ENCODE measurements at places on chromosomes 3 and 15.

DNA sequence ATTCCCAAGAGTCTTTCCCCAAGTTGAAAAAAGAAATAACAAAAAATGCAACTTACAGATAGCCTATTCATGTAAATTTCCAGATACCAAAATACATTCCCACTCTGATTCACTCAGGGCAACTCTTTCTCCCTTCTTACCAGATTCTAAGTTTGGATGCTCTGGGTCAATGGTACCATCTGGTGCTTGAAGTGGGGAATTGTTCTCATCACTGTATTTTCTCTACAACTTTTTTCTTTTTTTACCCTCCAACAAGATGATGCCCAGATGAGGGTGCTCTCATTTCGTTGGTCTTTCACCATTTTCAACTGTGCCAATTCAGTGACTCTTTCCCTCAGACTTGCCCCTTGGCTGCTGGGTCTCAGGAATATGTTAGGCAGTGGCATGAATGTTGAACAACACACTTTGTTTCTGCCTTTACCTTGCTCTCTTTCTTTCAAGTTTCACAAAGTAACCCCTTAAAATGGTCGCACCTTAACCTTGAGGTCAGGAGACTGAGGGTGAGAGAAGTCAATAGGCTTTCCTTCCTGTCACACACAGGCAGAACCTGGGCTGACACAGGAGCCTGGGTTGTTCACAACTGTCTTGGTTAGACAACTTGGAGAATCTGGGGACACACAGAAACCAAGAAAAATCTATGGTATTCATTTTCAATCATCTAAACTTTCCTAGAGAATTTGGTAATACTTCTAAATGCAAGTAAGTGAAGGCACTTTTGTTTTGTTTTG lies 330.7 kb upstream of the SLCO3A1 start:
- DNase-seq = no peak

DNA sequence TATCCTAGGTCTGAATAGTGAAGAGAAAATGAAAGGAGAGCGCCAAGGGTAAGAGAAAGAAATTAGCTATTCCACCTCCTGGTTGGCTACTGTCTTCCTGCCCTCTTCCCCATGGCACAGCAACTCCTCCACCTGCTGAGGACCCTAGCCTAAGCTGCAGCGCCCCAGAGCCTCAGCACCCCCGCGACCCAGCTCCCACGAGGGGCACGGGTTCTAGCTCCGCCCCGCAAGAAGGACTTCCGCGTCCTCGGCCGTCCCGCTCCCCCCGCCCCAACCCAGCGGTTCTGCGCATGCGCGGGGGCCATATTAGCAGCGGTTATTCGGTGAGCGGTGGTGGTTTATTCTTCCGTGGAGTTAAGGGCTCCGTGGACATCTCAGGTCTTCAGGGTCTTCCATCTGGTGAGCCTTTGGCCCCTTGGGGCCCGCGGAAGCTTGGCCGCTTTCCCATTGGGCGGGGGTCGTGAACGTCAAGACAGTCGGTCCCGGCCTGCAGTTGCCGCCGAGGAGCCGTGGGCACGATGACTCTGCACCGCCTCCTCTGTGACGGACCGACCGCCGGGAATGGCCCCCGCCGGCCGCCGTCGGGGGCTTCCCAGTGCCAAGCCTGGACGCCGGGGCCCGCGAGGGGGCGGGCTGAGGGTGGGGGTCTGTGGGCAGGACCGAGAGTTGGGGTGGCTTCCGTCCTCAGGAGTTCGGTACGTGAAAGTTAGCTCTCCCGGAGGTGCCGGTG lies at the start of gene PSMA4:
Gene PSMA4 (plus strand): TSS at position 304 of the 730 bp plus-strand sequence. CDS start 1,484 bp downstream, outside the sequence.
- DNase-seq = peak; percentile 83

- DNase-seq = no peak
Observed at GRCh38 chr15:31237043-31237324, 89.7 kb upstream of the KLF13 start.

DNA sequence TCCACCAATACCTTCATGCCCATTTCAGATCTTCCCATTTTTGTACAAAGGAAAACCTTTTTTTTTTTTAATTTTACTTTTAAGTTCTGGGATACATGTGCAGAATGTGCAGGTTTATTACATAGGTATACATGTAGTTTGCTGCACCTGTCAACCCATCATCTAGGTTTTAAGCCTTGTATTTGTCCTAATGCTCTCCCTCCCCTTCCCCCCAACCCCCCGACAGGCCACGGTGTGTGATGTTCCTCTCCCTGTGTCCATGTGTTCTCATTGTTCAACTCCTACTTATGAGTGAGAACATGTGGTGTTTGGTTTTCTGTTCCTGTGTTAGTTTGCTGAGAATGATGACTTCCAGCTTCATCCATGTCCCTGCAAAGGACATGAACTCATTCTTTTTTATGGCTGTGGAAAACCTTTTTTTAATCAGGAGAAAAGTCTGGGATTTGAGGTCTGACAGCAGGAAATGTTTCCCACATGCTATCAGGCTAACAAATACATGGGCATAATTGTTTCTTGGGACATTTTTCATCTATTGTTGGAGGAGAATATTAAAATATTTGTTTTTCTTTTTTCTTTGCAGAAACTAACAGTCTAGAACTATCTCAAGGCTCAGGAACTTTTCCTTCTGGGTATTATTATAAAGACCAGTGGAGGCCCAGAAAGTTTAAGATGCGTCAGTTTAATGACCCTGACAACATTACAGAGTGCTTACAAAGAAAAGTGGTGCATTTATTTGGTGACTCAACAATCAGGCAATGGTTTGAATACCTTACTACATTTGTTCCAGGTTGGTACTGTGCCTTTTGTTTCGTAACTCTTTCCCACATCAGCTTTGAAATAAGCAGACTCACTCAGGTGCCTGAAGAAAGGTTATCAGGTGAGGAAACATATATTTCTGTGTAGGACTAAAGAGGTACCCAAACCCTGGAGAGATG lies 32.8 kb upstream of the NFKBIZ start:
- no peak for DNase-seq

DNA sequence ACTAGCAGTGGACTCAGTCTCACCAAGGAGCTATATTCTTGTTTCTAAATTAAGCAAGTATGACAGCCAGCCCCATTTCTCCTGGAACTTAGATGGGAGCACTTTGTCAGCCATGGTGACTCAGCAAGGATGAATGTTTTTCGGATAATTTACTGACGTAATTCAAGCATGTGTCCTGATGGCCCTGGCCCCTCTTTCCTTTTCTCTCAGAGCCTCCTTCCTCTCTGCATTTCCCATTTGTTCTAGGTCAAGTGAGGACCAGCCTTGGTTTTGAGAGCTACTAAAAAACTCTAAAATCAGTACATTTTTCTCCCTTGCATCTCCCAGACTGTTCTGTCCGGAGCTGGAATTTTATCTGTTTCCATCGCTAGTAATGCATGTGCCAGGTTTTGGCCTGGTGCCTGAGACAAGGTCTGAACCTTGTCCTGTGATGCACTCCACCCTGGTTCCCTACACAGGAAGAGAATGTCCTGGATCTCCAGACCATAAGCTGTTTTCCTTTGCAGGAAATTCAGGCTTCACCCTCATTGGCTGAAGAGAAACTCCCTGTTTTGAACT lies 256.6 kb upstream of the ROPN1 start:
- DNase-seq = no peak

Data from stimulated activated CD8-positive, alpha-beta memory T cell treated with anti-CD3 and anti-CD28 coated beads, Interleukin-7, amount 100 ng/mL, for 48 hours (primary cell).